ENCODE measurements at places on chromosomes 5 and 9. TPM values are rescaled to one million over a fixed set of nuclear protein-coding genes. Genes with fewer than 3 reads are reported as not detected.

- no peak for DNase-seq
Observed at GRCh38 chr9:133681658-133682306, 45.6 kb downstream of the DBH start.

- DNase-seq: no peak
Observed at GRCh38 chr5:135989686-135990085, 34.9 kb upstream of the LECT2 start.

EQTN gene
- not detected for total RNA-seq

DNA sequence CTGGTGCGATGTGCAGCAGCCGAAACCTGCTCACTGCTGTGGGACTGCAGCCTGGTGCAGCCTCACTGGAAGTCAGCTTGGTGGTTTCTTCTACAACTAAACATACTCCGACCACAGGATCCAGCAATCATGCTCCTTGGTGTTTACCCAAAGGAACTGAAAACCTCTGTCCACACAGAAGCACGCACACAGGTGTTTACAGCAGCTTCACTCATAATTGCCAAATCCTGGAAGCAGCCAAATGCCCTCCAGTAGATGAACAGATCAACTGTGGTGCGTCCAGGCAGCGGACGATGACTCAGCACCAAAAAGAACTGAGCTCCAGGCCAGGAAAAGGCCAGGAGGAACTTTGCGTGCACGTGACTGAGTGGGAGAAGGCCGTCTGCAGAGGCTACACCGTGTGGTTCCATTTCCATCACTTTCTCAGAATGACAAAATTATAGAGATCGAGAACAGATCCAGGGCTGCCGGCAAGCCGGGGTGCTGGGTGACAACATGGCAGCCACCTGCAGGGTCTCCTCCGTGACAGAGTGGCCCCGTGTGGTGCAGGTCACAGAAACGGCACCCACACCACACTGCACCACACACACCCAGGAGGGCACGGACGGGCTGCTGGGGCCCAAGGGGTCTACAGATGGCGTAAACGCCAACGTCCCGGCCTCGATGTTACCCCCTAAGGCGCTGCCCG, 23.1 kb upstream of the NSMF start:
- no peak for DNase-seq

DMRT2 gene
- total RNA-seq: 7.2 TPM

LECT2 gene
- not detected for total RNA-seq

DNA sequence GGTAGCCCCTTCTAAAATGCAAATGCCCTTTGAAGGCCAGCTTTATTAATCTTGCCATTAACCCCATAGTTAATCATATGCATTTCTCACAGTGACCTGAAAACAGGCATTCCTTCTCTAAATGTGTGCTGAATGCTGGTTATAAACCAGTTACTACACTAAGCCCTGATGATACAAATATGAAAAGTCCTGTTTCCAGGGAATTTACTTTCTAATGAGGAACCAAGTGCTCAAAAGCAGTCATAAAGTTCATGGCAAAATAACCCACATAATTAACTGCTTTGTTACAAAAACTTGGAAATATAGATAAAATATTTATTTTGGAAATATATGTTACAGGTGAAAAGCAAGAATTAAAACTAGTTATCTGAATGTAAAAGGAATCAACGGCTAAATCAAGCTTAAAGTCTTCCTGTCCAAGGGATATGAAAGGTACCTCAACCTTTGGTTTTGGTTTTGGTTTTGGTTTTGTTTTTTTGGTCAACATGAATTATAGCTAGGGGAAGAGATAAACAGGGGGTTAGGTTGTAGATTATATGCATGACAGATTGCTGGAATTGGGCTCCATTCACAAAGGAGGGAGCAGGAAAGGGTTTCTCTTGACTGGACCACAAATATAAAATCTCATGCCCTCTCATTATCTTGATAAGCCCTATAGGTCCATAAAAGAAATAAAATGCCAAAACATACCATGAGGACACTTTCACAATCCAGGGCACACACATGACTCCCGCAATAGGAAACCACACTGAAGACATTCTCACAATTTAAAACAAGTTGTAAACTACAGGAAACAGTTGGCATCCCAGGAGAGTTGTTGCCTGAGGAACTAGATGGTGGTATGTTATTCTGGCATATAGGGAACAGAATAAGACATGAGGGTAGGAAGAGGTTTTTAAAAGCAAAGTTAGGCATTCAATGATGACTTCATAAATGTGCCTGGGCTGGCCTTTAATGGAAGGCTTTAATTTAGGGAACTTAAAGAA, 46.7 kb upstream of the MACIR start:
- DNase-seq: no peak

DNA sequence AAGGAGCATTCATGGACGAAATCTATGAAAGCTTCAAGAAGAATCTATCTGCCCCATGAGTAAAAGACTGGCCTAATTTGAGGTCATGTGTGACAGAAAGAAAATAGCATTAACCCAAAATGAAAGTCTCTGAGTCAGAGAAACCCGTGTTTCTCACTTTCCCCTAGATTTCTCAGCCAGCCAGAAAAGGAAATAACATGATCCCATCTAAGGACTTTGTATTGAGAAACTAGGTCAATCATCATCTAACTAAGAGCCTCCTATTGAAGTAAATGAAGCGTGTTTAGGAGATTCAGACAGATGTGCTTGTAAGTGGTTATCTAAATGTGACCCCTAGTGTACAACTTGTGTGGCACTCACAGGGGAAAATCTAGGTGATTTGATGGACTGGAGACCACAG, 77.3 kb upstream of the ZNF366 start:
- no peak for DNase-seq

- DNase-seq: no peak
Observed at GRCh38 chr5:126516133-126516532, 78.9 kb downstream of the ALDH7A1 start.

- no peak for DNase-seq
Observed at GRCh38 chr5:23864786-23865185, 357.4 kb downstream of the PRDM9 start.

HTR4 gene
- 0.21 TPM for total RNA-seq

DNA sequence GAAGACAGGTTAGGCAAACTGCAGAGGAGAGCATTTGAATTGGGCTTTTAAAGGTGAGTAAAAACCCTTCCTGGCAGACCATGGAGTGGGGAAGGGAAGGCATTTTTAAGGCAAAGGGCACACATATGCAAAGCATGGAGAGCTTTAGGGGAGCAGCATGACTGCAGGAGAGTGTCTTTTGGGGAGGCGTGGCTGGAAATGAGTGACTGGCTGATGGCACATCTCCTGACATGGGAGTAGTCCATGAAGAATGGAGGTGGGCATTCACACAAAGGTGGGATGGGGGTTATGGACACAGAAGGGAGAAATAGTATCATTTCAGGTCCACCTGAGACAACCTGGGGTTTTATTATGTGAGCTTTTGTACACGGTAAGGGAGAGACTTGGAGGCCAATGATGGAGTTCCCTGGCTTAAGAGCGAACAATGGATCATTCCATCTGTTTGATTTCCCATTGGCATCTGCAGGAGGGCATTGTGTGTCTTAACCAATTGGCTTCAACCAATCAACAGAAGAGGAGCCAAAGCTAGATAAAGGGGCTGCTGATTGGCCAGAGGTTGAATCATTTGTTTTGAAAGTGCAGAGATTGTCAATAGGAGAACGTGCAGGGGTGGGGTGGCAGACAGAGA, 2.1 kb downstream of the NSG2 start:
- no peak for DNase-seq

GDF9 gene
- not detected for total RNA-seq

DNA sequence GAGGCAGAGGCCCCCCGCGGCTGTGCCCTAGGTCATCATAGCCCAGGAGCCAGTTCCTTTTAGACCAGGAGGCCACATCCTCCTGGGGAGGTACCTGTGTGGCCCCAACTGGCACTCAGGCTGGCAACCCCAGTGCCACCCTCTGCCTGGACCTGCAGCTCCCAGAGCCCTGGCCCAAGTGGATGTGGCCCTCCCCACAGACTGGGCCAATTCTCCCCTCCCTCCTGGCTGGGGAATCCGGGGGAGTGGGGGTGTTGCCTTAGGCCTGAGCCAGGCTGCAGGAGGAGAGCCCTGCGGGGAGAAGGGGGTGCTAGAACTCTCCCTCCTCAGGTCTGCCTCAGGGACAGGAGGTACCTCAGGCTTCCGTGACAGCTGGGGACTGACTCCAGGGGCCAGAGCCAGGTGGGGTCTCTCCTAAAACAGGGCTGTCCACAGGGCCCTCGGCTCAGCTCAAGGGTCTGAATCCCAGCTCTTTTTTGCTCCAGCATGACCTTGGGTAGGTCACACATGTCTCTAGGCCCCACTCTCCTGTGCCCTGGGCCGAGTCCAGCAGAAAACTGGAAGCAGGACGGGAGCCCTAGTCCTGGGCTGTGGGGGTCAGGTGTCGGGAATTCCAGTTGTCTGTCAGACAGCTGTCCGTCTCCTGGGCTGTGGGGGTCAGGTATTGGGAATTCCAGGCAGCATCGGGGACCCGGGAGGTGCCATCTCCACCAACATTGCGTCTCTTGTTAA, 9.6 kb downstream of the DNLZ start:
- DNase-seq: no peak

GRCh38 chr5:9394221-9394620, 151.7 kb downstream of the SEMA5A start:
- no peak for DNase-seq

GABRA1 gene
- not detected for total RNA-seq

DNA sequence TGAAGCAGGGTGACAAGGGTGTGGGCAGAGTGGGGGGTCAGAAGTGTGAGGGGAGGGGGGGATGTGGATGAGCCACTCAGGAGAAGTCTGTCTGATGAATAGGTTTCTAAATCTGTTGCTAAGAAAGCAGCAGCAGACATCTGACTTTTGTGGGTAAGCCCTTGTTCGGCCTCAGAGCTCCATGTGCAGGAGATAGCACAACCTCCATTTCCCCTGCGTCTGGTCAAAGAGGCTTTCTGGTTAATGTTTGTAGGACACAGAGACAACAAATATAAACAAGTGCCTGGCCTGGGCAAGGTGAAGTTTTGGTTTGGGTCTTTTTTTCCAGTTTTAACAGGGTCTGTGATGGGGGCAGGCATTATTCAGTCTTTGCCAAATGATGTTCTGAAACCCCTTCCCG, 57.0 kb upstream of the GNE start:
- DNase-seq: no peak

DNA sequence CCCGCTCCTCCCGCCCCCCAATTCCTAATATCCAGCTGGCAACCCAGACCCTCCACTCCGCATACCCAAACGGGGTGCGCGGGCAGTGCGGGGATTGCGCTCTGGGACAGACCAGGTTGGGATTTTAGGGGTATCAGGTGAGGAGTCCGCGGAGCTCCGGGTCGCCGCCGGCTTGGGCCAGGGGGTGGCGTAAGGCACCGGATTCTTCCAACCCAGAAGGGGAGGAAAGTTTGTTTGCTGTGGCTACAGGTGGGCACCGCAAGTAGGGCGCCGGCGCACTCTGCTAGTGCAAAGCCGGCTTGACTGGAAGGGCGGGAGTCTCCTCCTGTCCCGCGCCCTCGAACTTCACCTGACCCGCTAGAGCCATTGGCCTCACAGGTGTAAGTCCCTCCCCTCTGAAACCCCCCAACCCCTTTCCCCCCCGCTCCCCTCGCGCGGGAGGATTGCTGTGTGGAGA, 709 bp downstream of the IQGAP2 start:
- peak; percentile 63 for DNase-seq

GRCh38 chr5:83731638-83732037, 11.0 kb upstream of the HAPLN1 start:
- DNase-seq: no peak

- DNase-seq: no peak
Observed at GRCh38 chr9:113882636-113883164, 6.6 kb downstream of the ZNF618 start.

- DNase-seq: no peak
Observed at GRCh38 chr5:125478599-125478998, 732.2 kb upstream of the ZNF608 start.

DNA sequence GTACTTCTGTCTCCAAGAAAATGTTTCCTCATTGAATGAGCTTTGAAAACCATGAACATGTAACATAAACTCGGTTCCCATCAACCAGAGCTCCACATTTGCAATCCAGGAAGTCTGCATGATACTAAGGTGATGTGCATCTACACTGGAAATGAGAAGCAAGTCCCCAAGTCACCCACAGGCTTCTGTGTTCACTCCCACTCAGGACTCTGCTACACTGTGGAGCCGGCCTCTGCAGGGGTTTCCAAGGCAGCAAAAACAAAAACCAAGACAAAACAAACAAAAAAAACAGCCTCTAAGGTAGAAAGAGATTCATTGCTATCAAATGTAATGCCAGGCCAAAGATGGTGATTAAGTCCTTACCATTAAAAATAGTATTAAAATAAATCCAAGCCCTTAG, 593.7 kb downstream of the IRX1 start:
- no peak for DNase-seq

DNA sequence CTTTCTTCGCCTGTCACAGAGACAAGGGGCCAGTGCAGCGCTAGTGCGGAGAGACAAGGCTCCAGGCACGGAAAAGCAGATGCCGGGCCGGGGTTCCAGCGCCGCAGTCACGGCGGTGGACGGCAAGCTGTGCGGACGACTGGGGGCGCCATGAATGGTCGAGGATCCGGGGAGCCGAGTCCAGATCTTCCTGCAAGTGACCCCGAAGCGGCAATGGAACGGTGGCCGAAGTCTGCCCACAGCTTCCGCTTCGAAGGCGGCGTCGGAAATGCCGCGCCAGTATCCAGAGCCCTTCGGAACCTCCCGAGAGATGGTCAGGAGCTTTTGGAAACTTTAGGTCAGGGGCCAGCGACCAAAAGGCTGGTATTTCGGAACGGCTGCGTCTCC, 601 bp upstream of the FAF2 start:
- DNase-seq: no peak

- DNase-seq: no peak
Observed at GRCh38 chr9:16134351-16134750, 581.5 kb downstream of the CCDC171 start.

CLIC3 gene
- 2.8 TPM for total RNA-seq

SH3RF2 gene
- 50.6 TPM for total RNA-seq

DNA sequence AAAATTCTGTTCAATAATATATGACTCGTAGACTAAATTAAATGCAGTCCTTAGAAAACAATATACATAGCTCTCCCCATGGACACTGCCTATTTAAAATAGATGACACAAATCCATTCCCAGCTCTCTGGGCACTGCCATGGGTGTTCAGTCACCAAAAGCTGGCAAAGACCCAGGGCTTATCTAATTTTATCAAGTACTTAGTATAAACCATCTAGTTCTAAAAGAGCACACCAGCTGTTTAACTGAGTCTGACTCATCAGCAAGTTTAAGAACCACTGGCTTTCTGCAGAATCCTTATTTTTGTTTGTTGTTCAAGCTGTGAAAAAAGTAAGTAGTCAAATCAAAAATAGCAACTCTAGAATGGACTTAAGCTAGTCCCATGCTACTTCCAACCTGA, 107.6 kb downstream of the PLPP1 start:
- DNase-seq: no peak

DNA sequence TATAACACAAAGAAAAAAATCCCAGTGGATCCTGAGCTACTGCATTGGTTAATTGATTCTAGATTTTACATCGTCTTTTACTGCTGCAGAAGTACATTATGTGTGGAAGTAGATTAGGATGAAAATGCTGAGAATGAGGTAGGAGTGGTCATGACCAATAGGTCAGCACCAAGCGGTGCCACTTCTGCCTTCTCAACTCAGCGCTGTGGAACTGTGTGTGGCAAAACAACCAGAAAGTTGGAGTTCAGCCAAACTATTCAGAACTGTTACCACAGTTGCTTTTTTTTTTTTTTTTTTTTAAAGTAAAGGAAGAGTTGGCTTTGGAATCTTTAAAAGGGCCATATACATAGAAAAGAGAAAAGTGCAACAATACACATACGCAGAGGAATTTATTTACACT, 24.2 kb downstream of the POU5F2 start:
- DNase-seq: no peak

- DNase-seq: no peak
Observed at GRCh38 chr5:125530833-125531615, 784.6 kb upstream of the ZNF608 start.
